ENCODE measurements at places on chromosomes 12 and 14.

GRCh38 chr12:28787151-28787550 lies 361.9 kb upstream of the FAR2 start:
- DNase-seq, result no peak

DNA sequence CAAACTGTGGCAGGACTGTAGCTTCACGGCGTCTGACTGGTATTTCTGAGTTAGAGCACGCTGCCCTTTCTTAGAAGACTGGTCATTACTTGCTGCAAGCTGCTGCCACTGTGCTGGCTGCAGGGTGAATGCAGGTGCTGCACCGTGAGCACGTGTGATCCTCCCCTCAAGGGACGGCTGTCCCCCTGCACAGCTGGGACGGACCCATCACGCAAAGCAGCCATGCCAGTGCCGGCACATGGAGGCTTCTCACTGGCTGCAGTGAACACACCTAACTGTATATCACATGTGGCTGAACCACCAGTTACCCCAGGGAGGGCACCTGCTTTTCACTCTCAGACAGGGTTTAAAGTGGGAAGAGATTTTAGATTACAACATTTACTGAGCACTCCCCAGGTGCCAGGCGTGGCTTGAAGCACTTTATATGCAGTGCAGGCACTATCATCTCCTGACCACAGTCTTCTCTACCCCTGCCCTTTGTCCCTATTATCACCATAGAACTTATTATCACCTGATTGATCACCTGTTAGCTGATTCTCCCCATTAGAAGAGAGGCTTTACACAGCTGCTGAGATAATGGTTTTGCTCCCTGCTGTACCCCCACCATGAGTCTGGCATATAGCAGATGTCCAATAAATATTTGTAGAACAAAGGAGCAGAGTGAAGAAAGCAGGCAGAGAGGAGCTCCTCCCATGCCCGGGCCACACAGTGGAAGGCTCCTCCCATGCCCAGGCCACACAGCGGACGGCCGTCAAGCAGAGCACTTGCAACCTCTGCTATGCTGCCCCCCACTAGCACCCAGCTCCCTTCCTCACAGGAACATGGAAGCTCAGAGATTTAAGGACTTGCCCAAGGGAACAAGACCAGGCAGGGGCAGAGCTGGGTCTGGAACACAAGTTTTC lies 25.9 kb downstream of the SLC25A47 start:
- DNase-seq, result no peak

GRCh38 chr12:41271489-41271888 lies 83.4 kb downstream of the PDZRN4 start:
- no peak for DNase-seq

DNA sequence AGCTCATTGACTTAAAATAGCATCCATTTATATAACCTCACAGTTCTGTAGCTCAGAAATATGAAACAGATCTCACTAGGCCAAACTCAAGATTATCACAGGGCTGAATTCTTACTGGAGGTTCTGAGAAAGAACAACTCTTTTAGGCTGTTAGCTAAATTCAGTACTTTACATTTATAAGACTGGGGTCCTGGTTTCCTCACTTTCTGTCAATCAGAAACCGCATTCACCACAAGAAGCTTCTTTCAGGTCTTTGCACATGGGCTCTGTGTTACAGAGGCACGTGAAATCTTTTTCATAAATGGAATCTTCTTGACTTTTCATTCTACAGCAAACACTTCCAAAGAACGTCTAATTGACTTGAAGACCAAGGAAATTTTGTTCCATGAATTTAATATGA lies 876.3 kb upstream of the FOXG1 start:
- no peak for DNase-seq

DNA sequence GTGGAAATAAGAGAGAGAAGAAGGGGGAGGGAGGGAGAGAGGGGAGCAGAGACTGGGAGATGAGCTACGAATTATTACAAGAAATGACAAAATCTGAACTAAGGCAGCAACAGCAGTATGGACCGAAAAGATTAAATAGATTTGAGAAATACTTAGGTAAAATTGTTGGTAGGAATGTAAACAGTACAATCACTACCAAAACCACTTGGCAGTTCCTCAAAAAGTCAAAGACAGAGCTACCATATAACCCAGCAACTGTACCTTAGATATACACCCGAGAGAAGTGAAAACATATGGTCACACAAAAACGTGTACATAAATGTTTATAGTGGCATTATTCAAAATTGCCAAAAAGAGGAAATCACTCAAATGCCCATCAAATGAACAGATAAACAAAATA lies 14.1 kb downstream of the KRAS start:
- DNase-seq, result no peak

GRCh38 chr14:47678993-47679392 lies 3.6 kb upstream of the MDGA2 start:
- no peak for DNase-seq

DNA sequence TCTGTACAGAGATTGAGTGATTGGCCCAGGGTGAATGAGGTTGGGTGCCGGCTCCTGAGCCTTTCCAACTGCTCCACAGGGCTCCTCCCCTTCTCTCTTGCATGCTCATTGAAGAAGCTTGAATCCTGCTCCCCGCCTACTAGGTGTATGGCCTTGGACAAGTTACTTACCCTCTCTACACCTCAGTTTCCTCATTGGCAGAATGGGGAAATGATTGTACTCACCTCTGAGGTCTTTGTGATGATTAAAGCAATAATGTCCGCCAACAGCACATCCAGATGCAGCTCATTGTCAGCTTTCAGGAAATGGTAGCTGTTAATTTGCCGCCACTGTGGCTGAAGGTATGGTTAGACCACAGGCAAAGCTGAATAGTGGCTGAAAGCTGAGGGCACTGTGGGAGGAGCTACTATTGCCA lies 174.1 kb downstream of the CRADD start:
- DNase-seq, result peak; percentile 90

DNA sequence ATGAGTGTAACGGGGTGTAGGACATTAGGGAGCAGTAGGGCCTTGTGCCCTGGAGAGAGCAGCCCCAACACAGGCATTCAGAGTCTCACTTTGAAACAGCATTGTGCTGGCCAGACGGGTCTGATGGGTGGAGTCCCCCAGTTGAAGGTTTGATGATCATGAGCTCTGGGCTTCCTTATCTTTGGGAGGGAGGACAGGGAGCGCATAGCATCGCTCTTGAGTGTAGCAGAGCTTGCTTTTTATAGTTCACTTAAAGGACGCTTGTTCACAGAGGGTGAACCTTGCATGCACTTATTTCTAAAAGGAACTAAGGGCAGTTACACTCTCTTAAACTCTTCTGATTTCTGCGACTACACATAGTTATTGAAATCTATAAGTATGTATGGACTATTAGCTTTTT lies 10.6 kb downstream of the KCNK13 start:
- DNase-seq, result no peak

GRCh38 chr14:104976198-104977007 lies 1.8 kb downstream of the AHNAK2 start:
- peak; percentile 88 for DNase-seq

DNA sequence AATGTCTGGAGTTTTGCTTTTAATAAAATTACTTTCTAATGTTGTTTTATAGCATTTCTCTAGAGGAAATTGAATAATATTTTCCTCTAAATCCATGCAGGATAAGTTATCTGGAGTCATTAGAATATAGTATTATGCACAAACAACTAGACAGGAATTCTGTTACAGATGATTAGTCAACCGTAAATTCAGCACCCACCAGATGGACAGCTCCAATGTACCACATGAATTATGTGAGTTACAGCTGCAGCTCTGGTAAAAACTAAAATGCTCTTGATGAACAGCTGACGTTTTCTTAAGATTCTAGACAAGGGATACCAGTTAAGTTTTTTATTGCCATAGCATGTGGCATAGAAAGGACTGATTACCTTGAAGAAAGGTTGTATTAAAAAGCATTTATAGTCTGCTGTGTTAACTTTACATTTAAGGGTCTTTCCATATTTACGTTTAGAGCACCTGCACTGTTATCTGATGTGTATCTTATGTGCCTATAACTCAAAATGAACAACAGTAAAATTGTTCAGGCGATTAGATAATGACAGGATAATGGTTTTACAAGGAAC lies 321.4 kb upstream of the LRFN5 start:
- no peak for DNase-seq

DNA sequence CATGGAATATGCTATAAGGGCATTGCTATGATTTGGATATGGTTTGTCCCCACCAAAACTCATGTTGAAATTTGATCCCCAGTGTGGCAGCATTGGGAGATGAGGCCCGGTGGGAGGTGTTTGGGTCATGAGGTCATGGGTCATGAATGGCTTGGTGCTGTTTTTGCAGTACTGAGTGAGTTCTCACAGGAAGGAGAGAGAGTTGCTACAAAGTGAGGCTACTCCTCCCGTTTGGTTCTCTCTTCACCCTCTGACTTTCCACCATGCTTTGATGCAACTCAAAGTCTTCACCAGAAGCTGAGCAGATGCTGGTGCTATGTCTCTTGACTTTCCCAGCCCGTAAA lies 388.1 kb upstream of the TMPO start:
- no peak for DNase-seq
